ENCODE measurements at places on chromosomes 16 and 17.

- no peak for DNase-seq
Observed at GRCh38 chr16:12898551-12898950, 2.8 kb upstream of the SHISA9 start.

GRCh38 chr17:48726114-48726915 lies 2.2 kb downstream of the HOXB13 start:
- DNase-seq, result no peak

- no peak for DNase-seq
Observed at GRCh38 chr16:12387786-12388185, 411.3 kb downstream of the SNX29 start.

- DNase-seq, result no peak
Observed at GRCh38 chr17:39027455-39028035, 60.3 kb upstream of the FBXO47 start.

GRCh38 chr16:11476676-11477075 lies 110.0 kb downstream of the LITAF start:
- DNase-seq, result no peak

DNA sequence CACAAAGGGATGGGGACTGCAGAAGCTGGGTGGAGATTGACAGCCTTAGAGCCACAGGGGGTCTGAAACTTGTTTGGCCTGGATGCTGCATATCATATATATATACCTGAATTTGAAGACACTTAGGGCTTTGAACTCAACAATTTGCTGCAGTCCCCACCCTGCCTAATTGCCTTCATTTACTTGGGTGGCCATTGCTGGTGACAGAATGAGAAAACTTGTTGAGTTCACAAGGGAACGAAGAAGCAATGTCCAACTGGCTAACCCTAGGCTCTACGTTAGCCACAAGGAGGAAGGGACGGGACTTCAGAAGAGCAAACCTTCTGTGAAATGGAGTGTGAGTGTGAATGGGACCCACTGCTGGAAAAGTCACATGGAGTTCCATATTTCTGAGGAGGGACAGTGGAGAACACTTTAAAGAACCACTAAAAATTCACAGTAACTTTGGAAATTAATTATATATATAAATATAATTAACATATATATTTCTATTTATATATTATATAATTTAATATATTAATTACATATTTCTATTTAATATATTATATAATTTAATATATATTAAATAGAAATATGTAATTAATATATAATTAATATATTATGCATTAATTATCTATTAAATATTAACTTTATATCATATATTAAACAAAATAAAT lies 215.3 kb upstream of the SOX9 start:
- no peak for DNase-seq

GRCh38 chr16:17532338-17532995 lies 61.7 kb upstream of the XYLT1 start:
- no peak for DNase-seq

DNA sequence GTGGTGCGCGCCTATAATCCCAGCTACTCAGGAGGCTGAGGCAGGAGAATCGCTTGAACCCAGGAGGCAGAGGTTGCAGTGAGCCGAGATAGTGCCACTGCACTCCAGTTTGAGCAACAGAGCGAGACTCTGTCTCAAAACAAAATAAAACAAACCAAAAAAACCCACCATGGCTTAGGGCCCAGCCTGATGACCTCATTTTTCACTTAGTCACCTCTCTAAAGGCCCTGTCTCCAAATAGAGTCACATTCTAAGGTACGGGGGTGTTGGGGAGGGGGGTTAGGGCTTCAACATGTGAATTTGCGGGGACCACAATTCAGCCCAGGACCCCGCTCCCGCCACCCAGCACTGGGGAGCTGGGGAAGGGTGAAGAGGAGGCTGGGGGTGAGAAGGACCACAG lies 1.4 kb upstream of the STH start:
- no peak for DNase-seq

GRCh38 chr17:45895969-45896785 lies 1.8 kb downstream of the MAPT start:
- no peak for DNase-seq

DNA sequence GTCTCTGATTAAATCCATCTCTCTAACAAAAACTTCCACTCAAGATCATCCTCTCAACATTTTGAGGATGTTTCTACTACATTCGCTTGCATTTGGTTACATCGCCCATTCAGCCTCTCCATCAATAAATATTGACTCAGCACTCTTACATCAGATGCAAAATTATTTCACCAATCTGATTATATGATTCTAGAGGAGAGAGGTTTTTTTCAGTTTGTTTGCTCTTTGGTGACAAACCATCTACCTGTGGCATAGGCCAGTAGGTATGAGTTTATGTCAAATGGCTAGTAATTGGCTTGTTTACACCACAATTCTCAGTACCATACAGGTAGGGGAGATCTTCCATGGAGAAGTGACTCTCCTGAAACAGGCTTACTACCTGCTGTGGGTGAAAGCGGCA lies 52.3 kb downstream of the TOX3 start:
- DNase-seq, result no peak

GRCh38 chr17:10646392-10646990 lies 10.6 kb downstream of the MYH3 start:
- peak; percentile 77 for DNase-seq

DNA sequence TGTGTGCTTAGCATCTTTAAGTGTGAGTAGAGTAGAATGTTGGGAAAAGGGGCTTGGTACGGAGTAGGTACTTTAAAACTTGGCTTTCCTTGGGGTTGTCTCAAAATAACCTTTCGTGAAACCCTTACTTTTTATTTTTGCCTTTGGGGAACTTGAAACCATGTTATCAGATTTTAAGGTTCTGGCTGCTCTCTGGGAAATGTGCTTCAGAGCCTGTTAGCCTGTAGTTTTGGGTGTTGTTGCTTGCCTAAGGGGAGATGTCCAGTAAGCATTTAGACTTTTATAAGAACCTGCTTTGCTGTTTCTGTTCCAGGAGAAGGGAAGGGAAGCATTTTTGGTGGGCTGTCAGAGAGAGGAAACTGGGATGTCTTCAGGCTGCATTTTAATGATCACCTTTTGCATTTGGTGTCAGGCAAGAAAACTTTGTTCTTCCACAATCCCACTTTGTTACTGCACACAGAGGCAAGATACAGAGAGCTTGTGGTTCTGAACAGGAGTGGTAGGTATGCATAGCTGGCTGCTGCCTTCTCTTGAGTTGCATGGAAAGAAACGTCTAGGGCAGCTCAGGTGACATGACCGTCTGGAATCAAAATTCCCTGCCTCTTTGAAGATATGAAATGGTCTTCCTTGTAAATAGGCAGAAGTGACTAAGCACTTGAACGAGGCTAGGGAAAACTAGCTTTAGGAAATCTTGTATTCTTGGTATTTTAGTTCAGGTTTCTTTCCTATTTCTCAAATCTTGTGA lies 1.7 kb downstream of the RABEP1 start:
- DNase-seq, result no peak

- no peak for DNase-seq
Observed at GRCh38 chr17:4426499-4427208, 7.1 kb upstream of the SPNS3 start.

DNA sequence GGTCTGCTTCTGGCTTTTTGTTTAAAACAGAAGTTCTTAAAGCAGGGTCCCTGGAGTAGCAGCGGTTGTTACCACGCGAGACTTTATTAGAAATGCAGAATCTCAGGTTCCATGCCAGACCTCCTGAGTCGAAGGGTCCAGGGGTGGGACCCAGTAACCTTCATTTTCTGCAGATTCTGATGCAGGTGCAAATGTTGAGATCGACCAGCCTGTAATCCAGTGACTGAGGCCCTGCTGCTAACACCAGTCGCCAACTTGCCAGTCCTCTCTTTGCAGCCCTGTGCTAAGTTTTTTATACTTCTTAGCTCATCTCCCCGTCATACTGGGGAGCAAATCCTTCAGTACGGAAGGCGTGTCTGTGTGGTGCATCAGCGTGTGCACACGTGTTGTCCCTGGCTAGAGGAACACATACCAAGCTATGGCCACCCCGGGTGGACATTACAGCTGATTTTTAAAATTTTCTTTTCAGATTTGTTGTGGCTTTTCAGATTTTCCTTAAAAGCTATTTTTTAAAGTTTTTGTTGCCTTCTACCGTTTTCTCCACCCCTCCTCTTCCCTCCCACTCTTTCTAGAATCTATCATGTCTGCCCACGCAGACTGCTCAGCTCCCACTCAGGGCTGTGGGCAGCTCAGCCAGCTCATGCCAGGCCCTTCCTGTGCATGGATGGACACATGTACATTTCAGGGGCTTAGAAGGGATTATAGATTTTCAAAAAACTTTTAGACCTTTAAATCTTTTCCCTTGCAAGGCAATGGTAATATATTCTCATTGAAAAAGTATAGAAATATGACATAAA lies 57.7 kb downstream of the MEAK7 start:
- no peak for DNase-seq

- no peak for DNase-seq
Observed at GRCh38 chr16:4387781-4388180, 16.1 kb downstream of the VASN start.

DNA sequence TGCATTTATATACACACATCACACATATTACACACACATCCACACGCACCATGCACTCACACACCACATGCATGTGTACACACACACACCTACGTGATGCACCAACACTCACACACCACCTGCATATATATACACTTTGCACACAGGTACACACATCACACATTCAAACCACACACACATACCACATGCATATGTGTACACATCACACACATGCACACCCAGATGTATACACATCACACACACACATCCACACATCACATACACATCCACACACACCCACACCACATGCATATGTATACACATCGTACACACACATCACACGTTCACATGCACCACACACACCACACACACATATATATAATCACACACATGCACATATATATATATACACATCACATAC lies 281.8 kb downstream of the IRF8 start:
- DNase-seq, result no peak

DNA sequence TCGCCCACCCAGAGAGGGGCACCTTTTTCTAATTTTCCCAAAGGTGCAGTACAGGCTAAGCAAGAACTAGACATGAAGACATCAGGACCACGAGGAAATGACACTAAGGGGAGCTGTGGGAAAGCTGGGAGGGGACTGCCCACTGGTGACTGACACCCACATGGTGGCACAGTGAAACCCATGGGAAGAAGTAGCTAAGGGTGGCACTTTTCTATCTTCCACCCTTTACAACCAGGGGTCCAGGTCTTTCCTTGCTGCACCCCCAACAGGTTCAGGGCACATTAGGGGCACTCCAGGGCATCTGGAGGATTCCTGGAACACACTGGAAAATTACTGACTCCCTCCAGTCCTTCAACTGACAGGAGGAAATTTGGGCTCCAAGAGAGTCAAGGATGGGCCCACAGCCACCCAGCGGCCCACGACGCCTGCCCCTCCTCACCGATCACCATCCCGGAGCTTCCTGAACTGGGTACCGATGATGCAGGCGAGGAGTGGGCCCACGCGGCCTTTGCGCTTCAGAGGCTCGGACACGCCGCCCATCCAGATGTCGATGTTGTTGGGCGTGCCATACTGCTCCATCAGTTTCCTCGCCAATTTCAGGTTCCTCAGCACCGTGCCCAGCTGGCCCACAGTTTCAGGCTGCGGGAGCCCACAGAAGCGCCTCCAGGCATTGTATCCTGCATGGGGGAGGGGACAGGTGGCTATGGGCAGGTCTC lies 9.4 kb downstream of the MPO start:
- DNase-seq, result no peak

DNA sequence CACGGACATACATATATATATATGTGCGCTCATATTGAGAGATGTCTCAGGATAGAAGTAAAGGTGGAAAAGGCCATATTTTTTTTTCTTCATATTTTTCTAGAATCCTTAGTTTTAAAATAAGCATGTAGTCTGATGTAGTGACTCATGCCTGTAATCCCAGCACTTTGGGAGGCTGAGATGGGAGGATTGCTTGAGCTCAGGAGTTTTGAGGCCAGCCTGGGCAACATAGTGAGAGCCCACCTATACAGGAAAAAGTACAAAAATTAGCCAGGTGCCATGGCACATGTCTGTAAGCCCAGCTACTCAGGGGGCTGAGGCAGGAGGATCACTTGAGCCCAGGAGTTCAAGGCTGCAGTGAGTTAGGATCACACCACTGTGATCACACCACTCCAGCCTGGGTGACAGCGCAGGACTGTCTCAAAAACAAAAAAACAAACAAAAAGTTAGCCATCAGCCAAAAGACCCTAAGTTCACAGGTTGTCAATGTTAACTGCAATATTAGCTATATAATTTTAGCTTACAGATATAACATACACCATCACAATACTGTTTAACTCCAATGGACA lies 10.4 kb downstream of the ZNF652 start:
- no peak for DNase-seq

GRCh38 chr16:88195269-88195705 lies 187.5 kb upstream of the ZNF469 start:
- DNase-seq, result peak; percentile 41

DNA sequence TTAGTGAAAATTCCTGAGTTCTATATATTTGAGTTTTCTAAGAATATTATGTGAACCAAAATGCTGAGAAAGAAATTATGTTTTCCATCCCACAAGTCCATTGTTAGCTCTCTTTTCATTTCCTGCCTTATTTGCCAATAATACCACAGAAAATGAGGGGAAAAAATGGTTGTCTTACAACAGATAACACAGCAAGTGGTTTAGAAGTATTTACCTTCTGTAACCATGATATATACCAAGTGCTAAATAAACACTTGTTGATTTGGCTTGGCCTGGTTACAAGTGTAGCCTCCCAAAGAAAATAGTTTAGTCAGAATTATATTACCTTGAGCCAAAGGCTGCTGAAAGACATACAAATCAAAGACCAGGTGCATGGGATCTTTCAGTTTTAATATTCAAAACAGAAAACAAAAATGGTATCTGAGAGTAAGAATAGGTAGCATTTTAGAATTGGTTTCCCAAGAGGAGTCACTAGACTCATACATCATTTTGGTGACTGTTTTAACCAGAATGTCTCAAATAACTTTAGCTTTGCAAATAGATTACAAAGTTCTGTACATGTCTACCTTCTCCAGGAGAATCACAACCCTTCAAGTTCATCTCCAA lies 439.8 kb upstream of the DYNLRB2 start:
- DNase-seq, result no peak

- DNase-seq, result no peak
Observed at GRCh38 chr17:8952191-8952590, 13.3 kb downstream of the PIK3R5 start.

Data from ovary (tissue), 10 donors.